ENCODE measurements at places on chromosomes 1 and 21. TPM values are rescaled to one million over a fixed set of nuclear protein-coding genes. Genes with fewer than 3 reads are reported as not detected.

The KRTAP19-1 gene
- total RNA-seq, result not detected

The SH2D1B gene
- total RNA-seq, result not detected

The LAMB3 gene
- total RNA-seq, result 0.82 TPM

The SLC9A1 gene
- 2.0 TPM for total RNA-seq

The DNAI4 gene
- 42.4 TPM for total RNA-seq

The FCER1G gene
- total RNA-seq, result 2.0 TPM

The NUP210L gene
- 0.41 TPM for total RNA-seq

The LAD1 gene
- not detected for total RNA-seq

The FLG2 gene
- total RNA-seq, result not detected

The BACH1 gene
- total RNA-seq, result 136 TPM

The NADK gene
- 23.2 TPM for total RNA-seq

The OR10Z1 gene
- not detected for total RNA-seq

The OR2M4 gene
- under 0.01 TPM for total RNA-seq

The CFHR1 gene
- 0.41 TPM for total RNA-seq

The PADI1 gene
- total RNA-seq, result not detected

All from frontal cortex (tissue), 4 donors.